Activated CD4-positive, alpha-beta memory T cell treated with anti-CD3 and anti-CD28 coated beads, Interleukin-2, amount 10 ng/mL, durations not matched to agents 7 days and 5 days (primary cell): ENCODE measurements at places on chromosomes 11 and 22. TPM values are rescaled to one million over a fixed set of nuclear protein-coding genes. Genes with fewer than 3 reads are reported as not detected.

- DNase-seq = no peak
- H3K4me1 ChIP-seq = peaks cover 27% of the 10 kb centered on the region
- no peaks in the 10 kb centered on the region for H3K27me3 ChIP-seq
- H3K27ac ChIP-seq = peak overlapping the region; percentile 87
- peak overlapping the region; percentile 87 for H3K4me3 ChIP-seq
These were observed 1.7 kb upstream of the TSSC4 start for GRCh38 chr11:2398664-2399355.

OR5L2 gene
- total RNA-seq = not detected

GRCh38 chr11:120547811-120548681 lies 36.5 kb downstream of the GRIK4 start:
- H3K36me3 ChIP-seq = no peaks in the 10 kb centered on the region
- H3K4me3 ChIP-seq = no peak overlapping the region
- peaks cover 8% of the 10 kb centered on the region for H3K27me3 ChIP-seq
- peaks cover 9% of the 10 kb centered on the region for H3K4me1 ChIP-seq

DNA sequence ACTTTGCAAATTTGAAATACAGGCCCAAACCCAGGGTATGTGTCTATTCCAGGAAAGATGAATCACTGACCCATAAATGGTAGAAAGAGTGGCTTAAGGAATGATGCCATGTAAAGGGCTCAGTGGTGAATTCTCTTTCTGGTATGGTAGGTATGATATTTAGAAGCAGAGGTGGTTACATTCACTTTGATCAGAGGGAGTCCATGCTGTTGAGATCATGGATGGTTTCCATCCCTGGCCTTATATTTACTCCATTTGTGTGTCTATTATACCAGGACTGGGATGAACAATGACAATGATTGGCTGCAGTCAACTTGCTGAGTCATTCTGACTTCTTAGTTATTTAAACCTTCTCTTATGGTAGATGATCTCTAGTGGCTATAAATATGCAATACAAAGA lies 419.8 kb upstream of the LRRC4C start:
- no peaks in the 10 kb centered on the region for H3K4me1 ChIP-seq
- no peaks in the 10 kb centered on the region for H3K36me3 ChIP-seq
- no peak for DNase-seq
- H3K27ac ChIP-seq = no peak overlapping the region
- no peak overlapping the region for H3K4me3 ChIP-seq

DNA sequence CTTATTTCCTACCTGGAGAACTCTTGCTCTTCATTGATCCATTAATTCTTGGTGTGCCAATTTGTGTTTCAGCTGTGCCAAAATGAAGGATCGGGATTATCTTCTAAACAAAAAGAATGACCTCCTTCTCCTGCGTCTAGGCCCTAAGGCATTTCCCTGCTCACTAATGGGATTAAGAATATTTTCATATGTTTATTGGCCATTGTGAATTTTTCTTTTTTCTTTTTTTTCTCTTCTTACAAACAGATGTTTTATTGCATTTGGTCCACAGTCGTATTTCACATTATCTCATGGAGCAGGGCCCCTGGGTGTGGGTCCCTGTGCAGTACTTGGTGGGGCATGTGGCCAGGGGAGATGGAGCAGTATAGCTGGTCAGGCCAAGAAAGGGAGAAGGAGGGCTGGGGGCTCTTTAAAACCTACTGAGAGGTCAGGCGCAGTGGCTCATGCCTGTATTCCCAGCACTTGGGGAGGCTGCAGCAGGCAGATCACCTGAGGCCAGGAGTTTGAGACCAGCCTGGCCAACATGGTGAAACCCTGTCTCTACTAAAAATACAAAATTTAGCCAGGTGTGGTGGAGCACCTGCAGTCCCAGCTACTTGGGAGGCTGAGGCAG lies 35.3 kb upstream of the HORMAD2 start:
- H3K36me3 ChIP-seq = no peaks in the 10 kb centered on the region
- H3K27ac ChIP-seq = no peak overlapping the region
- no peak for DNase-seq
- H3K27me3 ChIP-seq = peaks cover 7% of the 10 kb centered on the region
- peaks cover 9% of the 10 kb centered on the region for H3K4me1 ChIP-seq

- H3K36me3 ChIP-seq = no peaks in the 10 kb centered on the region
- H3K4me3 ChIP-seq = no peak overlapping the region
- no peaks in the 10 kb centered on the region for H3K4me1 ChIP-seq
These were observed 107.8 kb upstream of the NAV2 start for GRCh38 chr11:19604679-19605375.

DNA sequence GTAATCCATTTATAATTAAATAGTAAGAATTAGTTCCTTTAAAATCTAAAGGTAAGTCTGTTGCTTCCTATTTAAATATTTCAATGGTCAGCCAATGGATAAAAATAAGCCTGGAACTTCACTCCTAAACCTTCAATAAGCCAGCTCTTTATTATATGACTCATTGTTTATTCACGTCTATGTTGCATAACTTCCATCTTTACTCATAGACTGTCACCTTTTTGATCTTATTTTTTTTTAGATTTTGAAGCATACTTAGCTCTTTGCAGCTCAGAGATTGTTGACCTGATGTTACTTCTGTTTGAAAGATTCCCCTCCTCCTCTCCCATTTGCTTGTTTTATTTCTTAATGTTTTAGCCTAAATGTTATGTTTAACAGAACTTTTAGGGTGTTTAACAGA lies 1571.2 kb upstream of the RAG2 start:
- H3K27ac ChIP-seq = no peak overlapping the region
- DNase-seq = no peak
- H3K4me1 ChIP-seq = no peaks in the 10 kb centered on the region
- H3K4me3 ChIP-seq = no peak overlapping the region
- no peaks in the 10 kb centered on the region for H3K27me3 ChIP-seq

- H3K36me3 ChIP-seq = no peaks in the 10 kb centered on the region
- H3K4me1 ChIP-seq = no peaks in the 10 kb centered on the region
- H3K27ac ChIP-seq = no peak overlapping the region
- DNase-seq = no peak
These were observed 9.2 kb downstream of the FBLN1 start for GRCh38 chr22:45511847-45512261.

MS4A7 gene
- total RNA-seq = not detected

GRCh38 chr11:3950996-3951660 lies 95.7 kb downstream of the STIM1 start:
- H3K4me1 ChIP-seq = peaks cover 96% of the 10 kb centered on the region
- peaks cover 60% of the 10 kb centered on the region for H3K36me3 ChIP-seq
- DNase-seq = no peak
- H3K27me3 ChIP-seq = no peaks in the 10 kb centered on the region
- peak overlapping the region; percentile 87 for H3K27ac ChIP-seq

- no peak overlapping the region for H3K27ac ChIP-seq
- H3K4me3 ChIP-seq = no peak overlapping the region
- no peaks in the 10 kb centered on the region for H3K27me3 ChIP-seq
These were observed 252.0 kb downstream of the CTTN start for GRCh38 chr11:70650075-70650909.

DNA sequence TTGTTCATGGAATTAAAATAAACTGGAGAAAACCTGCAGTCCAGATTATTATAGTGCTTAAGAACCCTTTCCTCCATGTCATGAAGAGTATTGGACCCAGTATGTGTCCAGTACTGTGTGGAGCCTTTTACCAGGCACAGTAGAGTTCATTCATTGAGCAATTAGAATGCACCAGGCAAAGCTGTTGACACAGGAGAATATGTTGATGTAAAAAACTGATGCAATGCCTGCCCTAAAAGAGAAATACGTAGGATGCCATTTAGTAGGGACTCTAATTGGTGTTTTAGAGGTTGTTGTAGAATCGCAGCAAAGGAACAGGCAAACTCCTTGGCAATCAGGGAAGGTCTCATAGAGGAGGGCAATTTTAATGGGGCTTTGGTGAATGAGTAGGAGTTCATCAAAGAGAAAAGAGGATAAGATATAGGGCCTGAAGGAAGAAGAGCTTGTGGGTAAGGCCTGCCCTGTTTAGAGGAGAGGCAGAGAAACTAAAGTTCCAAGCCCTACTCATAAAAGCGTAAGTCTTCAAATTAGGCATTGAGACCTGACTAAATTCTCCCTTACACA lies 126.4 kb downstream of the SEZ6L start:
- no peak overlapping the region for H3K27ac ChIP-seq
- H3K4me1 ChIP-seq = peaks cover 12% of the 10 kb centered on the region
- no peak overlapping the region for H3K4me3 ChIP-seq
- no peak for DNase-seq

GRCh38 chr11:57744357-57744756 lies 3.1 kb downstream of the SELENOH start:
- H3K27me3 ChIP-seq = no peaks in the 10 kb centered on the region
- peak overlapping the region; percentile 36 for H3K27ac ChIP-seq
- H3K4me3 ChIP-seq = no peak overlapping the region
- H3K36me3 ChIP-seq = peaks cover 59% of the 10 kb centered on the region
- H3K4me1 ChIP-seq = peaks cover 30% of the 10 kb centered on the region
- no peak for DNase-seq

DNA sequence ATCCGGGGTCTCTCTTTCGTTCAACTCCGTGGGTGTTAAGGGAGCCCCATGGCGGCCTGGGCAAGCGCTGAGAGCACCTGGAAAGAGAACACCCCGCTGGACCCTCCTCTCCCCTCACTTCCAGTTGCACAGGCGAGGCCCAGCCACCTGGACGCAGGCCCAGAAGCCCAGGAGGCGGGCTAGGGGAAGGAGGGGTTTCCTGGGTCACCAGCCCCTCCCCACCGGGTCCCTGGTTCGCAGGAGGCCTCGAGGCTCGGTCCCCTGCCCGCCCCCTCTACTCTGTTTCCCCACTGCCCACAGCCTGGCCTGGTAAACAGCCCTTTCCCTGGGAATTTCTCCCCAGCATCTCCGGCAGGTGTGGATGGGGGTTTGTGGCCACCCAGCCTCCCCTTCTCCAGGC lies 8.5 kb upstream of the NFAM1 start:
- no peaks in the 10 kb centered on the region for H3K36me3 ChIP-seq
- no peak overlapping the region for H3K27ac ChIP-seq
- peaks cover 6% of the 10 kb centered on the region for H3K27me3 ChIP-seq
- H3K4me1 ChIP-seq = peaks cover 48% of the 10 kb centered on the region

GRCh38 chr22:22465782-22466181 lies 42.8 kb downstream of the ZNF280B start:
- no peaks in the 10 kb centered on the region for H3K4me1 ChIP-seq
- DNase-seq = no peak
- no peak overlapping the region for H3K4me3 ChIP-seq
- H3K27ac ChIP-seq = no peak overlapping the region
- peaks cover 40% of the 10 kb centered on the region for H3K27me3 ChIP-seq

- no peak for DNase-seq
- no peaks in the 10 kb centered on the region for H3K4me1 ChIP-seq
- no peaks in the 10 kb centered on the region for H3K36me3 ChIP-seq
These were observed 9.9 kb upstream of the OR8D2 start for GRCh38 chr11:124329787-124330478.

DNA sequence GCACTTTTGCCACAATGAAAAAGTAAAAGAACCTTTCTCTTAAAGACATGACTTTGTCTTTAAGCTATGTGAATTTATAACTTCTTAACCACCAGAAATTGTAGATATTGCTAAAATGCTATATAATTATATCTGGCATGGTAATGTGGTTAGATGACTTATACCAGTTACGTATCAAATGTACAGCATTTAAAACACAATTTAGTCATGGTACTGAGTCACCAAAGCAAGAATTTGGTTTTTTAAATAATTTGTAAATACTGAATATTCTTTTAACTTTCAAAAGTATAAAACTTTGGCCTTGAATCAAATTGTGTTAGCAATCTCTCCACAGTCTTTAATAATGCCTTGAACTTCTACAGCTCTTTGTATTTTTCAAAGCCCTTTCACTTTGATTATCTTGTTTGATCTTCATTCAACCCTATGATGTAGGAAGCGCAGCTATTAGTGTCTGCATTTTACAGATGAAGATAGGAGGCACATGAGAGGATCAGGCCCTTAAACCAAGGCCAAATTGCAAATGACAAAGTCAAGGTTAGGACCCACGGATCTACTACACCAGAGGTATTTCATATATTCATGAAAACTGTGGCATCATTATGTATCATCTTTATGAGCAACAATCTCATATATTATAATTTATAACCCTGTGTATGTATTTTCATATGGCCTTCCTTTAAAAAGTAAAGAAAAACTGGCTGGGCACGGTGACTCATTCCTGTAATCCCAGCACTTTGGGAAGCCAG lies 4.4 kb upstream of the SYTL2 start:
- H3K27ac ChIP-seq = no peak overlapping the region
- peaks cover 7% of the 10 kb centered on the region for H3K27me3 ChIP-seq
- peaks cover 3% of the 10 kb centered on the region for H3K36me3 ChIP-seq
- no peak for DNase-seq

DNA sequence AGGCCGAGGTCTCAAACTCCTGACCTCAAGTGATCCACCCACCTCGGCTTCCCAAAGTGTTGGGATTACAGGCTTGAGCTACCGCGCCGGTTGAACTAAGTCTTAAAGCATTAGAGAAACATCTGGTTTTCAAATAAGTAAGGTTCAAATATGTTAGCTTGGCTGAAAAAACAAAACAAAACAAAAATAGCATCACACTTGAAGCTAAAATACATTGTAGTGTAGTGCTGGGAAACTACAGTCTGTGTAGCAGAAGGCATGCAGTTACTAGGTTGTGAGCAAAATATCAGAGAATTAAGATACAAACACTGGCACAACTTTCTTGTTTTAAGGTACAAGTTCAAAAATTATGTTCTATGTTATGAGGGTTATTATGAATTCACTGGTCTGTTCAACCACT lies 224.8 kb upstream of the CHORDC1 start:
- H3K4me3 ChIP-seq = no peak overlapping the region
- no peaks in the 10 kb centered on the region for H3K36me3 ChIP-seq
- H3K4me1 ChIP-seq = no peaks in the 10 kb centered on the region
- DNase-seq = no peak

- peaks cover 22% of the 10 kb centered on the region for H3K27me3 ChIP-seq
- peaks cover 50% of the 10 kb centered on the region for H3K4me1 ChIP-seq
- no peaks in the 10 kb centered on the region for H3K36me3 ChIP-seq
- H3K27ac ChIP-seq = no peak overlapping the region
These were observed 58.8 kb downstream of the ENDOD1 start for GRCh38 chr11:95148406-95148805.

GRCh38 chr11:10139143-10139542 lies 154.9 kb downstream of the SBF2 start:
- H3K27me3 ChIP-seq = no peaks in the 10 kb centered on the region
- no peak overlapping the region for H3K4me3 ChIP-seq
- no peak for DNase-seq
- no peak overlapping the region for H3K27ac ChIP-seq
- H3K4me1 ChIP-seq = no peaks in the 10 kb centered on the region

OR51I1 gene
- not detected for total RNA-seq

DNA sequence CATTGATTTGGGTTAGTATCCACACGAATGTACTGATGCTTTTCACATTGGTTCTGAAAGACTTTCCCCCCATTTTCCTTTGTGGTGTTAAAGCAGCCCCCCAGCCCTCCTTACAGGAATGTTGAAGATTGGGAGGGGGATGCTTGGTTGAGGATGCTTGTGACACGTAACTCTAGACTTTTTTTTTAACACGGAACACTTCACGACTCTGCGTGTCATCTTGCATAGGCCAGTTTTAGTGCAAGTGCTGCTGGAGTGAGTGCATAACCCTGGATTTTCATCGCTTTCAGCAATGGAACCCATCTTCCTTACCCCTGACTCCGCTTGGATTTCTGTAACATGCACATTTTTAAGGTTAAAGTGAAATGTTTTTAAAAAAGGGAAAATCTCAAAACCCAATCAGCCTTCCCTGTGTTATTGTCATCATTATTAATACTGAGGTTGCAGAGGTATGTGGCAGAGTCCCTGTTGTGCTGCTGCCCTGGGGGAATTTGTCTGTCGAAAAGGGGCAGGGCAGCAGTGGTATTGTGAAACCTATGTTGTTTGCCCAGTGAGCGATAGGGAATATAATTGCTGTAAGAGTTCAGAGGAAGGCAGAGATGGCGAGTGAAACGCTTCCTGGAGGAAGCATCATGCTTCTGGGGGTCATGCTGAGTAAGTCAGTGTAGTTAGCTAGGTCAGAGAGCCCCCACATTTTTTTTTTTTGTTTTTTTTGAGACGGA lies 12.1 kb downstream of the CECR2 start:
- peaks cover 3% of the 10 kb centered on the region for H3K4me1 ChIP-seq
- H3K27ac ChIP-seq = no peak overlapping the region
- peaks cover 6% of the 10 kb centered on the region for H3K27me3 ChIP-seq
- H3K36me3 ChIP-seq = no peaks in the 10 kb centered on the region
